ENCODE measurements at places on chromosomes 11 and 22.

- no peak for DNase-seq
Observed at GRCh38 chr11:72190631-72191071, 1.3 kb upstream of the FOLR1 start.

GRCh38 chr11:71164186-71164585, 88.2 kb downstream of the SHANK2 start:
- DNase-seq: no peak

GRCh38 chr11:48037709-48038468, 57.5 kb downstream of the PTPRJ start:
- no peak for DNase-seq

DNA sequence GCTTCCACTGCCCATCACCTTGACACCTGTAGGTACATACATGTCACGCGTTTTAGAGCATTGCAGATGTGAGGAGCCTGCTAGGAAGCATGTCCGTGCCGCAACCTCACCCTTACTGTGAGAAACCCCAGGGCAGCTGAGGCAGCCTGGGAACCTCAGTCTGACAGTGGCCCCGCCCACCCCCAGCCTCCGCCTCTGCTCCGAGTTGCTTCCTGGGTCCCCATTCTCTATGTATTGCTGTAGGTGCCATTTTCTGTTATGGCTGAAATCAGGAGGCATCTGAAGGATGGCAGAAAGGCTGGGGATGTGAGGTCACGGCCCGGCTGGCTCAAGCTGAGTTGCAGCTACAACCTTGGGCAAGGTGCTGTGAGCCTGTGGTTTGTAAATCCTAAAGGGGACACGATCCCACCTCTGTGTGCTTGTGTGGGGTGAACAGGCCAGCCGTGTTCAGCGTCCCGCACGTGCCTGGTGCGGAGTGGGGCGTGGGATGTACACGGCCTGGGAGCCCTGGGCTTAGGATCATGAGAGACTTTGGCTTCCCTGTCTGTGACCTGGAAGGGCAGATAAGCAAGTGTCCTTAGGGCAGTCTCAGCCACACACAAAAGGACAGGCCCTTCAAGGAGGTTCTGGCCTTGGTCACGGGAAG, 102.7 kb downstream of the PHF21B start:
- no peak for DNase-seq

GRCh38 chr11:78197816-78198215, 9.1 kb downstream of the USP35 start:
- DNase-seq: no peak

DNA sequence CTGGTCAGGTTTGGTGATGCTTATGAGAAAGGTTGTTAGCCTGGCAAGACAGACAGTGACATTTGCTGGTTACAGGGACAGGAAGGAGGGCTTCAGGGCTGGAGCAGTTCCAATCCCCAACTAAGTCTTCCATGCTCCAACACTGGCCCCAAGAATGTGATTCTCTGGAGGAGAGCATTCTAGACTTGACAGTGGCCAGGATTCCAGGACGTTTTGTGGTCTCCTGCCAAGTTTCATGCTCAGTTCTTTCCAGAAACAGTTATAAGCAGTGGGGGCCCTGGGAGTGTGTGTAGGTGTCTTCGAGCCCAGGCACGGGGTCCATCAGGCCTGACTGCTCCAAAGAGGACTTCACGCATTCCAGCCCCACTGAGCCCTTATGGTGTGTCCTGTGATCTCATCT, 8.9 kb upstream of the GRK3 start:
- DNase-seq: no peak

GRCh38 chr11:13315517-13316432, 38.2 kb downstream of the BMAL1 start:
- DNase-seq: no peak
